Caki2 (cell line): ENCODE measurements at places on chromosomes 3 and 15. TPM values are rescaled to one million over a fixed set of nuclear protein-coding genes. Genes with fewer than 3 reads are reported as not detected.

DNA sequence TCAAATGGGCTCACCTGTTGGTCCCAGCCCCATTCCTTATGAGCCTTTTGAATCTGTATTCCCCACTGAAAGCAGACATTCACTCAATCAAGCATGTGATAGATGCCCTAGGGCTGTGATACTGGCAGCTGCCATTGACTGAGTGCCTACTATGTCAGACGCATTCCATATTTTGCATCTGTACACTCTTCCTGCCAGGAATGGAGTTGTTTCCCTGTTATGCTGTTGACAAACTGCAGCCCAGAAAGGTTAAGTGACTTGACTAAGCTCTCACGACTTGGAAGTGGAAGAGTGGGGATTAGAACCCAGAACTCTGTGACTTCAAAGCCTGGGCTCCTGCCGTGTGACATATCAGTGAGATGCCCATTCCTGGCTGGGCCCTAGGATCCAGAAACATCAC lies 211.4 kb downstream of the RPLP1 start:
- no peak for DNase-seq

DNA sequence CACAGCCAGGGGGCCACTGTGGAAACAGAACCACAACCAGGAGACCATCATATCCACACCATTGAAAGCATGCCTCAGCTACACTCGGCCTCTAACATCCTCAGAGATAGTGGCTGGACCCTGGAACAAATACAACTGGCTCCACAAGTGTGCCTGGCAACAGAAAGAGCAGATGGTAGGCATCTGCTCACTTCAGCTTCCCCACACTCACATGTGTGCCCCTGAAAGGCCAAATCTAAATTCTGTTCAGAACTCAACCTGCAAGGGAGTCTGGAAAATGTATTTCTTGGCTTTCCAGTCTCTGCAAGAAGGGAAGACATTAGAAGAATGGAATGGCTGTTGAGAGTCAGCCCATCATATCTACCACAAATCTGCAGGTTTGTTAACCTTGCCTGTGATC lies 54.7 kb upstream of the CTNNB1 start:
- no peak for DNase-seq

DNA sequence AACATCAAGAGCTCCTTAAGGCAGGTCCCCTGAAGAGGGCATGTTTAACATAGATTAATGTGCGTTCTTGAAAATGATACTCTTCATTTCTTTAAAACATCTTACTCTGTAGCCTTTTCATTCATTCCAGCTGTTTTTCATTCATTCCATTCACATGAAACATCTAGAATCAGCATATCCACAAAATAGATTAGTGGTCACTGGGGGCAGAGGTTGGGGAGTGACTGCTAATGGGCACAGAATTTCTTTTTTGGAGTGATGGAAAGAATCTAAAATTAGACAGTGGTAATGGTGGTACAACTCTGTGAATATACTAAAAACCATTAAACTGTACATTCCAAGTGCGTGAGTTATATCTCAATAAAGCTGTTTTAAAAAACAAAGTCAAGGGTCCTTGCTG lies 15.4 kb upstream of the CXCR6 start:
- no peak for DNase-seq

- DNase-seq: peak; percentile 96
Observed at GRCh38 chr3:171460725-171461524, 720 bp upstream of the TNIK start.

GRCh38 chr15:29568840-29569532 lies 253.3 kb downstream of the TJP1 start:
- peak; percentile 59 for DNase-seq

GRCh38 chr15:65528461-65529060 lies 1.7 kb upstream of the HACD3 start:
- no peak for DNase-seq

DNA sequence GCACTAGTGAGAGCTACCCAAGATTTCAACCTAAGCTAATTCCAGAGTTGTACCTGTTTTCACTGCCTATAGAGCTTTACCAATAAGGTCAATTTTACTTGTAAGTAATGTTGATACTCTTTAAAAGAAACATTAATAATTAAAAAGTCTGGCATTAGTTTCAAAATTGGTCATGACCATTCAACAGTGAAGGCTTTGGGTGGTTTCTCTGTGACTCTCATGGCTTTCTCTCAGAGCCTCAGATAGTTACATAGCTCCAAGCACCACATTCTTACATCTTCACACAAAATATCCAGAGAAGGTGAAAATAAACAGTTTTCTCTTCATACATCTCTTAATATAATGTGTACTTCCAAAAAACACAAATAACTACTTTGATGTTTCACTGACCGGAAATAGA lies 61.5 kb upstream of the TCF12 start:
- DNase-seq: no peak

DNA sequence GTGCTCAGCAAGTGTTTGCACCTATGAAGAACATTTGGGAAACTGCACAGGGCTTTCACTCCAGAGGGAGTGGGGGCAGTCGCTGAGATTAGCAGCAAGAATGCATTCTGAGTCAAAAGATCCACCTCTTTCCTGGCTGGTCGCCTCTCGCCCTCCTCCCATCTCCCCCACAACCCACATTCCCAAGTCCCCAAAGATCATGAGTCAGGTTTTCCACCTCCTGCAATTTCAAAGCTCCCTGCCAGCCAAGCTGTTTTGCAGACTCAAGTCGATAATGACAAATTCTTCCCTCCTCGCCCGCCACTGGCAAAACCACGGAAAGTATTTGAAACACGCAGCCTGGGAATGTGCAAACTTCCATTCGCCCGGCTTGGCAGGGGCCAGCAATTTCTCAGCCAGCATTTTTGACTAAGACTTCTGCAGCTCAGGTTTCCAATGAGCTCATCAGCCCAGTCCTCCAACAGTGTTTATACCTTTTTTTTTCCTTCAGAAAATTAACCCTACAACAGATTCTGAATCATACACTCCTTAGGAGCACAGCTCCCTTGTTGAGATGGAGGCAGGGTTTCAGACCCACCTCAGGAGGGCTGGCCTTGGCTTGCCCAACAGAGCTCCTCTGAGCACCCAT lies 181.4 kb downstream of the SMAD6 start:
- DNase-seq: peak; percentile 99

DNA sequence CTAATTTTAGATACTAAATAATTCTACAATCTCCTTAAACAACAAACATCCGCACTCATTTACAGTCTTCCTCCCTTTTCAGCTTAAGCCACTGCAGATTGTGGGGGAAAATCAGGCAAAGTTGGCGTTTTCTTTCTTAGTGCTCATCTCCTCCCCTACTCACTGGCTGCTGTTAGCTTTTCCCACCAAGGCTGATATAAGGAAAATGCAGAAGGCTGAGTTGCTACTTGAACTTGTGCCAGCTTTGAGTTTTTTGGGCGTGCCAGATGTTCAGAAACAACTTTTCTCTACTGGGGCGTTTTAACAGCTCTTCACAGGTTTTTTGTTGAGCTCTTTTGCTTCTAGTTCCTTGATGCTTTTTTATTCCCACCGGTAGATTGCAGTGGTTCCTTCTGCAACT lies 222.0 kb downstream of the PYDC2 start:
- no peak for DNase-seq

DNA sequence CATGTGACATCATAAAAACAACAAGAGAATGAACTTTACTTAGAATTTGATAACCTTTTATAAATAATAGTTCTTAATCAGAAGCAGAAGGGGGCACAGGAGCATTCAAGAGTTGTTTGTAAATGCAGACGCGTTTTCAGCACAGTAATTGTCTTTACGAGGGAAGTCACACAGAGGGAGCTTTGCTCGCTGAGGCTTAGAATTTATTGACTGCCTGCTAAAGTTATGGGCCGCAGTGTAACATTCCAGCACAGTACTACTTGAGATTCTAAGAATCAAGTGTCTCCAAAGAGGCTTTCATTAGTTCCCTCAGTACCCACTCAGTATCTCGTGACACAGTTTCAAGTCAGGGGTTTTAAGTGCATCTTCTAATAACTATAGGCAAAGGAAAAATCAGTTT lies 288.7 kb downstream of the NR2F2 start:
- DNase-seq: no peak

DNA sequence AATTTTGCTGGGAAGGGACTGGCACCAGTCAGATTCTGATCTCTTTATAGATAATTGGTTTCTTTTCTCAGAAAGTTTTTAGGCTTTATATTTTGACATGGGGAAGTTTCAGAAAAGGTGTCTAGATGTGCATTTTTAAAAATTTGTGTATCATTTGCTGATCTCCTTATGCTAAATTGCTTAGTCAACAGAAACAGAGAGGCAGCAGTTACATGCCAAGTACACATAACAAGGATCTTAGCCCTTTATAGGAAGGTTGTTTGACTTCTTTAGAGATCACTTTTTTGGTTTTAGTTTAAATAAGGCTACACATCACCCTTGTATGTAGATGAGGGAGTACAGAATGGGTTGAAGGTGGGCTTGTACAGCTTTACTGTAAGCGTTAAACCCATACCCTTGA lies 53.5 kb downstream of the RAP2B start:
- no peak for DNase-seq

DNA sequence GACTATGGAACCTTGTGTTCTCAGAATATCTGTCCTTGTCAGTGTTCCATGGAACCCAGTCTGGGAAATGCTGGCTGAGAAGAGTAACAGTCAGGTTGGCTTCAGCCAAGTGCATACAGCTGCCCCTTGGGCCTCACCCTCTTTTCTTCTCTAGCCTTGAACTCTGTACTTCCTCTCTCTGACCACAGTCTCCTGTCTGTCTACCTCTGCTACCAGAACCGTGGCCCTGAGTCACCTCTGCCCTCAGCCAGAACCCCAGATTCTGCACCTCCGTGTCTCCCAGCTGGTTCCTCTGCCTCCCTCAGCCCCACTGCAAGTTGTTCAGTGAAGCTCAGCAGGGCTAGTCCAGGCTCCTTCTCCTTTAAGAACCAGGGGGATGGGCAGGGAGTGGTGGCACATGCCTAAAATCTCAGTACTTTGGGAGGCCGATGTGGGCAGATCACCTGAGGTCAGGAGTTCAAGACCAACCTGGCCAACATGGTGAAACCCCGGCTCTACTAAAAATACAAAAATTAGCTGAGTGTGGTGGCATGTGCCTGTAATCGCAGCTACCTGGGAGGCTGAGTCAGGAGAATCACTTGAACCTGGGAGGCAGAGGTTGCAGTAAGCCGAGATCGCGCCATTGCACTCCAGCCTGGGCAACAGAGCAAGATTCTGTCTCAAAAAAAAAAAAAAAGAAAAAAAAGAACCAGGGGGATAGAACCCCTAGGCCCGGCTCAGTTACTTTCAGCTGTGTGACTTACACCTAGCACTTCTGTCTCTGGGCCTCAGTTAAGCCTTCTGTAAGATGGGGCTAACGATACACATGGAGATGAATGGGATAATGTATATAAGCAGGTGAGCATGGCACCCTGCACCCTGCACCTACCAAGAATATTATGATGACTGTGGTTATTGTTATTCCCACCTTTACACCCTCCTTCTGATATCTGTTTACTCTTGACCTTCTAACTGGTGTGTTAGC lies 24.3 kb upstream of the TATDN2 start:
- DNase-seq: no peak

GRCh38 chr3:22284559-22284958 lies 533.5 kb upstream of the ZNF385D start:
- peak; percentile 9 for DNase-seq

- no peak for DNase-seq
Observed at GRCh38 chr3:58340594-58341244, 8.0 kb downstream of the PXK start.

- no peak for DNase-seq
Observed at GRCh38 chr15:76865548-76865991, 39.6 kb downstream of the SCAPER start.

DNA sequence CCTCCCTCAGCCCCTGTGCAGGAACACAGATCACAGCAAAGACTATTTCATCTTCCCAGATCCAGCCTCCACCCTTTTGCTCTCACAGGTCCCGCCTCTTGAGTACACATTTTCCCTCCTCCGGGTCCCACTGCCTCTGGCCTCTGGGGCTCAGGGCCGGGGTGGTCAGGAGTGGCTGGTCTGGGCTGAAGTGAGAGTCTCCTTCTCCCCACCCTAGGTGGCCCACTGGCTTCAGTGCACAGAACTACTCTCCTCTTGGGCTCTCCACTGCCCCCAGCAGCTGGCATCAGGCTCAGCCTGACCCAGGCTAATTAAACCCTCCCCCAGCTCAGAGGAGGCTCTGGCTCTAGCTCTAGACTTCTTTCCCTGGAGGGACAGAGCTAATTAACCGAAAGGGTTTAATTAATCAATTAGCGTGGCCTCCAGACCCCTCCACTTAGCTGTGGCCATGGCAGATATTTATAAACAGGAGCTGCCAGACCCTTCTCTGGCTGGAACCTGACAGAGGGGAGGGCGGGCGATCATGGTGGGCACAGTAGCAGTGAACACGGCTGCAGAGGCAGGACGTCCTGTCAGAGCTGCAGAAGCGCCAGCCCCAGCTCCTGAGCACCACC lies 15.1 kb downstream of the DUSP7 start:
- DNase-seq: no peak

DNA sequence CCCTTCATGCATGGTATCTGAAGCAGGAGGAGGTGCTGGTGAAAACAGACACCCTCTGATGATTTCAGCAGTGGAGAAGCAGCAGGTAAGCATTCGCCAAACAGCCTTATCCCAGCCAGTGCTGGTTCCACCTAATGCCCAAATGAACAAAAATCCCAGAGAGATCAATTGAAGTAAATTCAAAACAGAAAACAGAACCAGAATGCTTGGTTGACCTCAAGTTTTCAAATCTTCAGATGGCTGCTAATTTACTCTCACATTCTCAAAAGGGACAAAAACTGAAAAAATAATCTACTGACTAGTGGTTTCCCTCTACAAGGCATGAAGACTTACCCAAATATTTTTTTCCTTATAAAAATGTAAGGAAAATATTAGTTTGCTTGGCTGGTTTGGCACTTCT lies 87.0 kb upstream of the MYO5C start:
- DNase-seq: no peak

- no peak for DNase-seq
Observed at GRCh38 chr15:91192285-91192684, 92.2 kb downstream of the SV2B start.

- DNase-seq: peak; percentile 56
Observed at GRCh38 chr3:188881954-188882641, 289.7 kb upstream of the TPRG1 start.

DNA sequence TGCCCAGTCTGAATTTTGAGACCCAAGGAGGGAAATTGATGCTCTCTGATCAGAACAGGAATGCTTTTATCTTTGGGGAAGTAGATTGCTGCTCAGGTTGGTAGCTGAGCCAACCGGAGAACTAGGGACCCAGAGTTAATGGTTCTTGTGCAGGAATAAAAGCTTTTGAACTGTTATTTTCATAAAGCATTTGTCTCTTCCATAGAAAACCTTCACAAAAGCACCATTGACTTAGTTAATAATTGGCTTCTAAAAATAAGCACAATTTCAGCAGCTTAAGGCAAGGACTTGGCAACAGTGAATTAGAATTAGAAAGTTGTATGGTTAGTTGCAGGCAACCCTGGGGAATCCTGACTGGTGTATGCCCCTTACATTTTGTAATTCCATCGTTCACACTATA lies 53.8 kb downstream of the MAP2K1 start:
- no peak for DNase-seq

- no peak for DNase-seq
Observed at GRCh38 chr15:66115568-66116206, 137.9 kb downstream of the MEGF11 start.

GRCh38 chr3:67646586-67647234 lies 7.7 kb downstream of the SUCLG2 start:
- peak; percentile 55 for DNase-seq

- no peak for DNase-seq
Observed at GRCh38 chr3:48422681-48423080, 7.2 kb downstream of the PLXNB1 start.

GRCh38 chr3:195148549-195148948 lies 122.4 kb downstream of the XXYLT1 start:
- DNase-seq: no peak

The ACOX2 gene
- 2.0 TPM in 1 of 2 replicates, not detected in the other for total RNA-seq

The CFAP91 gene
- total RNA-seq: 0.17 and 4.5 TPM in 2 replicates

The SHC4 gene
- total RNA-seq: 0.41 TPM in 1 of 2 replicates, not detected in the other

The ISLR2 gene
- 0.23 and 1.4 TPM in 2 replicates for total RNA-seq

The ZNF654 gene
- 2.7 and 7.6 TPM in 2 replicates for total RNA-seq

The EAF2 gene
- total RNA-seq: 0.88 TPM in 1 of 2 replicates, not detected in the other

The TEX55 gene
- total RNA-seq: not detected in 2 replicates
